Activated gamma-delta T cell treated with anti-CD3 and anti-CD28 coated beads, Interleukin-2, amount 50 U/mL, for 16 hours (primary cell): ENCODE measurements at places on chromosomes 4 and X.

GRCh38 chrX:11533199-11533651 is 132.5 kb downstream of the ARHGAP6 start:
- no peak for DNase-seq

GRCh38 chr4:70651864-70652506 is 14.3 kb downstream of the JCHAIN start:
- no peak for DNase-seq

DNA sequence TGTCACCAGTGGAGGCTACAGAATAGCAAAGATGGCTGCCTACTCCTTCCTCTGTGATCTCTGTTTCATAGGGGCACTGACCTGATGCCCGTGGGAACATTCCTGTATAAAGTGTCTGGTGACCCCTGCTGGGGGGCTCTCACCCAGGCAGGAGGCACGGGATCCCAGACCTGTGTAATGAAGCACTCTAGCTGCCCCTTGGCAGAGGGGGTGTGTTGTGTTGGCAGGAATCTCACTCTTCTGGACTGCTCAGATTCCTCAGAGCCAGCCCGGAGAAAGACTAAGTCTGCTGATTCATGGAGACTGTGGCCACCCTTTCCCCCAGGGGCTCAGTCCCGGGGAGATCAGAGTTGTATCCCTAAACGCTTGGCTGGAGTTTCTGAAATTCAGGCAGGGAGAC is 648.3 kb downstream of the SPRY1 start:
- DNase-seq: no peak

DNA sequence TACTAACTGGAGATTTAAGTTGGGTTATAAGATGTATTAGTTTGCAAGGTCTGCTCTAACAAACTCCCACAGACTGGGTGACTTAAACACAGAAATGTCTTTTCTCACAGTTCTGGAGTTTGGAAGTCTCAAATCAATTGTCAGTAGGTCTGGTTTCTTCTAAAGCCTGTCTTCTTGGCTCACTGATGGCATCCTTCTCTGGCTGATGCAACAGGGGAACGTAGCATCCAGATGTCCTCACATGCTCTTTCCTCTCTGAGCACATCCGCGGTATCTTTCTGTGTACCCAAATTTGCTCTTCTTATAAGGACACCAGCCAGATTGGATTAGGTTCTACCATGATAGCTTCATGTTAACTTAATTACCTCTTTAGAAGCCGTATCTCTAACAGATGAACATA is 63.2 kb upstream of the BMP3 start:
- DNase-seq: no peak

- no peak for DNase-seq
Observed at GRCh38 chr4:92305148-92305877, 1.5 kb downstream of the GRID2 start.

GRCh38 chrX:17768997-17769396 is 31.7 kb downstream of the SCML1 start:
- no peak for DNase-seq

DNA sequence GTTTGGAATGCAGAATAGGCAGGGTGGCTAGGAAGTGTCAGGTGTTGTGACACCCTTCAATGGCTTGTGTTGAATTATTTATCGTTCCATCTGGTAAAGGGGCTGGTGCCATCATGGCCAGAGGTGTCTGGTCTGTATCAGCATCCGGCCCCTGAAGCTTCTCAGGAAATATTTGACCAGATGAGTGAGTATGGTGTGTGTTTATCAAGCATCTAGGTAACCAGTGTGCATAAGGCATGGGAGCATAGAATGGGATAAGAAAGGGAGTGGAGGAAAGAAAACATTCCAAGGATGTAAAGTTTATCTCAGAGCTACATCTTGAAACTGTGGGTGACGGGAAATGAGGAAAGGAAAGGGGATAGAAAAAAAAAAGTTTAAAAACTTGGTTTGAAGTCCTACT is 109.4 kb downstream of the KLHL4 start:
- DNase-seq: no peak

GRCh38 chr4:60923075-60923474 is 277.1 kb upstream of the ADGRL3 start:
- DNase-seq: no peak

DNA sequence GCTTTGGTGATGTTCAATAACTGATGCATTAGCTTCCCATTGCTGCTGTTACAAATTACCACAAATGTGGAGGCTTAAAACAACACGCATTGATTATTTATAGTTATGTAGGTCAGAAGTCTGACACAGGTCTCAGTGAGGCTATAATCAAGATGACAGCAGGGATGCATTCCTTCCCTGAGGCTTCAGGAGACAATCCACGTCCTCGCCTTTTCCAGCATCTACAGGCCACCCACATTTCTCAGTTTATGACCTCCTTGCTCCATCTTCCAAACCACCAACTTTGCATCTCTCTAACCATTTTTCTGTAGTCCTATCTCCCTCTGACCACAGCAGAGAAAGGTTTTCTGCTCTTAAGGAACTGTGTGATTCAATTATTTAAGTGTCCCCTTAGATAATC is 92.5 kb downstream of the GASK1B start:
- DNase-seq: no peak

- no peak for DNase-seq
Observed at GRCh38 chr4:164926301-164926700, 49.3 kb downstream of the APELA start.

DNA sequence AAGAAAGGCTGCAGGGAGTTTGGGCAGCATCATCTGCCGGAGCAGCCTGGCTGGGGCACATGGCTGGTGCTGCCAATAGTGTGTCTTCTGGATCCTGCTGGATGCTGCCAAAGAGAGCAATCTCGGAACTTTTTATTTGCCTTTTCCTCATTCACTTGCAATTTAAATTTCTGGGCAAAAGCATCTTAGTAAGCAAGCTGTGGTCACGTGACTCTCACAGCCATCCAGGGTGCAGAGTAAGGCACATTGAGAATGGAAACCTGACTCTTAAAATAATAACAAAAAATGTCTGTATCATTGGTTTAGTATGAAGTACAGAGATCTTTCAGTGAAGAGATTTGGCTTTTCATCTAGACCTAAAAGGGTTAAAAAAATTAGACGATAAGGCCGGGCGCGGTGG is 910.3 kb downstream of the STIM2 start:
- DNase-seq: no peak

DNA sequence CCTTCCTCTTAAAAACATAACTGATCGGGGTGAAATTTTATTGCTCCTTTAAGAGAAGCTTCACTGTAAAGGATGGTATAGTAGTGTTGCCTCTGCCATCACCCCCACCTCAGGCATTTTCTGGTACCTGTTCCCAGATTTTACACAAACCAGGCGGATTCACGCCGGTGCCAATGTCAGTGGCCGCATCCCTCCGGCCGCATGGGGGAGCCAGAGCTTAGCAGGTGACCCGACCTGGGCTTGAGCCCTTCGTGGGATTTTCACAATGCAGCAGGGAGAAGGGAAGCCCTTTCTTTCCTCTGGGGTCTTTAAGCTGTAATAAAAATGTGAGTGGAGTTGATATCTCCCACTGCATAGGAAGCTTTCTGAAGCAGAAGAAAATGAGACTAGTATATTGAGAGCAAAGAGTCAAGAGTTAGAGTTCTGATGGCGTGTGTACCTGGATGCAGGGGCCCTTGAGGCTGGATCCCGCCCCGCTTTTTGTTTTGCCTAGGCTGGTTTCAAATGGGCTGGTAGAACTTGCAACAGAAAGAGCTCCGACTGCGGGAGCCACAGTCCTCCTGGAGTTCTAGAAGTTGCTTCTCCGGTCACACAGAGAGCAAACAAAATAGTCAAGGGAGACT is 59.4 kb downstream of the POLR2B start:
- DNase-seq: no peak

DNA sequence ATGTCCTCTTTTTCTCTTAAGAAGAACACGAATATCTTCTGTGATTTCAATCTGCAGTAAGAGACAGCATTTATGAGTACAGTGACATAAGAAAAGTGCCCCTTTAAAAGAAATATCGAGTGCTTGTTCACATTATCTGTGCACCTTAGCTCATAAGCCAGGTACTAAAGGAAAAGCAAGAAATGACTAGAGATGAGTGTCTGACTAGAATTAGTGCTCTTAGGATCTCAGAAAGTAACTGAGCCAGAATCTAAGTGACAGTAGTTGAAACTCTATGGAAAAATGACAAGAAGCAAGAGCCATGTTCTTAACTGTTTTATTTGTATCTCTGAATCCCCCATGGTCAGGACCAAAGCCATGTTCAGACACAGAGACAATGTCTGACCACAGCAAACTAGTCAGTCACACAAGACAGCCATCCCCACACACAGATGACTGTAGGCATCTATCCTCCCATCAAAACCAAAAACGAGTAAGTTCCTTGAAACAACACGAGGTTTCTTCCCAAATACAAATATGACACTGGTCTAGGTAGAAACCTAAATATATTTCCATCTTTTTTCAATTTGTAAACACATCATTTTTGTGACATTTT is 36.8 kb downstream of the ACSL4 start:
- DNase-seq: no peak

GRCh38 chr4:16029886-16030285 is 53.9 kb downstream of the PROM1 start:
- DNase-seq: no peak

DNA sequence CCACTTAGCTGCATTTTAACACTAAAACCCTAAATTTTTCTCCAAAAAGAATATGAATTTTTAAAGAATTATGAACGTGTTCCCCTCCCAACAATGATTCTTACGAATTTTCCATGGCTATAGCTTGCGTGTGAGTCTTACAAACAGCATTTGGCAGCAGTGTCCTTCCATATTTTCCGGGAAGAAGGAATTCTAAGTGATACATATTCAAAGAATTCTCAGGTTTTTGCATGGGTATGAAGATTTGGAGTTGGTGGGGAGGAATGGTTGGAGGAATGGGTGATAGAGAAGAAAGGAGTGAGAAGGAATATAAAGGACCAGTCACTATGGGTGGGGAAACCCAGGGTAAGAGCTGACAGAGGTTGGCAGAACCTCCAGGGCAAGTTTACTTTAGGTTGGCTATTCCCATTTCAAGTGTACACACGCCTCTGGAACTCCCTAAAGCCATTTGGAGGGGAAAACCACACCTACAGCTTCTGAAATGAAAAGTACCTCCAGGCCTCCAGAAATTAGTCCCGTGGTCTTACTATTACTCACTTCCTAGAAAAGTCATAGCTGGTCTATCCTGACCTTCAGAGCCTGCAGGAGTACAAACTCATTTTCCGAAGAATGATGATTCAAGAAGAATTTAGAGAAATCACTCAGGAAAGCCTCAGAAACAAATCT is 420.8 kb upstream of the DIPK2B start:
- no peak for DNase-seq

GRCh38 chrX:110846071-110846470 is 50.5 kb upstream of the CHRDL1 start:
- DNase-seq: no peak

- DNase-seq: no peak
Observed at GRCh38 chrX:136765821-136766356, 14.8 kb downstream of the ARHGEF6 start.

GRCh38 chrX:148534291-148534690 is 33.9 kb downstream of the AFF2 start:
- no peak for DNase-seq

DNA sequence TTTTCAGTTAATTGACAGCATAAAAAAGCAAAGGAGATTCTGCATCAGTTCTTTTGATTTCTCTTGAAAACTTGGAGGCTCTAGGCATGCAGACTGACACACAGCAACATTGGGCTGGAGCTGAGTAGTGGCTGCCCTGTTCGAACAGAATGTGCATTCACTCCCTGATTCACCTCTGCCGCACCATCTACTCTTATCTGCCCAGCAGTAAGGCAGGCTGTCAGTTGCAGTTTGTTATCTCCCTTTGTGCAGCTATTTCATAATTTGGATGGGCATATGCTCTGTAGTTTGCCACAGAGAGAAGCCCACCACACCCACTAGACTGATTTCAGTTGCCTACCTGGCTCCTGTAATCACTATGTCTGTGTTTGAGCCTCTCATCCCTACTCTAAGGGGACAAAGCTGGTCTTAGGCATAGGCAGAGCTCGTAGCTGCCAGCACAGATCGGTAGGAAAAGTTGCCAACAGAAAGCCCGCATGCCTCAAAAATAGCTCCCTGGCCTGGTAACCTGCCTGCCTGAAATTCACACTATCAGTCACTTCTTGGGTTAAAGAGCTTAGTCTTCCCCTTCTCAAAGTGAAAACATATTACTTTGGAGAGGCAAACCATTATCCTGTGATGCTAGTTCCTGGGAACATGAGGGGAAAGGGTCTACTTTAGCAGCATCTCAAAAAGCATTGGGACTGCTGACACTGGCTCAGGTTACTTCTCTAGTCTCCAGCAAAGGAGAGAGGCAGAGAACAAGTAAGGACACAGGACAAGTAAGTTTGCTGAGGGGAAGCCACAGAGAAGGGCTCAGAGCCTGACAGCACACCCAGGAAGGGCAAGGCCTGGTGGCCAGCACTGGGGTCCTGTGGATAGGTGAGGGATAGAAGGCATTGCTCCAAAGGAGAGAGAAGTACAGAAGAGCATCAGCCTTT is 75.9 kb upstream of the TMEM164 start:
- no peak for DNase-seq

DNA sequence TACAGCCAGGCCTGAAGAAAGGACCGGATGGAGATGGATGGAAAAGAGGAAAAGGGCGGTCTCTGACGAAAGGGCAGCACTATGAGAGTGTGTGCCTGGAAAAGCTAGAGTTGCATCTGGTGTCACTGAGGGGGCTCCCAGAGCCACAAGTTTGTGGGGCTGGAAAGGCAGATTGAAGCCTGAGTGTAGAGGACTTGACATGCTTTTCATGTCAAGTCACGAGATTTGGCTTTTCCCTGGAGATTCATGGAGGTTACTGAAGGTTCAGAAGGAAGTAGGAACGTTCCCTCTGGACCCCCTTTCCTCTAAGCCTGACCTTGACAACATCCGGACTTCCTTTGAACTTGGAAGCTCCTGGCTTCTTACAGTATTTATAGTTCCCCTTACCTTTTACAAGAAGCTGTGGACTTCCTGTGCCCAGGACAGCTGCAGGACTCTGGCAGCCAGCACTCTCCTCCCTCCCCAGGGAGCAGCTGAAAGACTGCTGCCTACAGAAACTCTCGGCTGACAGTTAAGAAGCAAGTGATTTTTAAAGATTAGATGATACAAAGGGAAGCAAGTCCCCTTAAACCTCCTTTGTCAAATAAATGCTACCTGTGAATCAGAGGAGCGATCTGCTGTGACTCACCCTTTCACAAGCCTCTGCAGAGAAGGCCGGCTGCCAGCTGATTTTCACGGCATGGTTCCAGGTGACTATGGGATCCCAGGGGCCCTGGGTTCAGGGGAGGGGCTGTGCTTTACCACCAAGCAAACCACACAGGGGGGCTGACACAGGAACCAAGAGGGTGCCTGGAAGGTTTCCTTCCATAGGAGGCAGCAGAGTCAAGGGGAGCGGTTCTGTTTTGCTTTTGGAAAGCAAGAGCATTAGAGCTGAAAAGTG is 72.9 kb upstream of the STIM2 start:
- no peak for DNase-seq
